Sigmoid colon (tissue), 7 donors: ENCODE measurements at places on chromosomes 11 and 22. TPM values are rescaled to one million over a fixed set of nuclear protein-coding genes. Genes with fewer than 3 reads are reported as not detected.

The KCTD14 gene
- 2.5 TPM for total RNA-seq

DNA sequence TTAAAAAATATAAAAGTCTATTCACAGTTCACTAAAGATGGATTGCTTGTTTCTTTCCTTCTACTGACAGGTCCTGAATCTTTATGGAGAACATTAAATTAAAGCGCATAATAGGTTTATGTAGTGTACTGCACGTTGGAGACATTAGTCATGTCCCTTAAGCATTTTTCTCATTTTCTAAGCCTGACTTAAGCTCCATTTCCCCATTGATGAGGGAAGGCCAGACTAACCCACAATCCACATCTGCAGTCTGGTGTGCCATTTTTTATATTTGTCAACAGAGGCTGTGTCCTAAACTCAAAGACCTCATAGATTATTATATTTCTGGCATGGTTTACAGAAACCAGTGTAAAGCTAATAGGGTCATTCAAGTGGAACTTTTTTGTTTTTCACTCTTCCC, 39.9 kb downstream of the CADM1 start:
- no peak for DNase-seq

DNA sequence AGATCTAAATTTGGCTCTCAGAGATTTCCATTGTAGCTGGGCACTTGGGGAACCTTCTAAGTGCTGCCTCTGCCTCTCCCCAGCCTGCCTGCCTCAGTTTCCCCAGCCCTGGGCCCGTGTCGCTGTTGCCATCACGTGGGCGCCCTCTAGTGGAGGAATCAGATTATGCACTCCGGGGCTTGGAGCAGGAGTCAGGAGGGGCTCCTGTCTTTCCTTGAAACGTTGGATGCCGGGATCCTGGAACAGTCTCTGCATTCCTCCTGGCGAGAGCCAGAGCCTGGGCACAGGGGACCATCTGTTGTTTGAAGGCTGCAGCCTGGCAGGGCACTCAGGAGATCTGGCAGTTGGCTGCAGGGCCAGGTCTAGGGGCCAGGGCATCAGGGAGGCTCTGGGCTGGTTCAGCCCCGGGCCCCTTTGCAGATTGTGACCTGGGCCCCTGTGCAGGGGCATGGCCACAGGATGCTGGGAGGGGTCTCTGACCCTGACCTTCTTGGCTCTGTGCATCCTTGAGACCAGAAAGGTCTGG, 71.6 kb downstream of the LRP5 start:
- peak; percentile 83 for DNase-seq

DNA sequence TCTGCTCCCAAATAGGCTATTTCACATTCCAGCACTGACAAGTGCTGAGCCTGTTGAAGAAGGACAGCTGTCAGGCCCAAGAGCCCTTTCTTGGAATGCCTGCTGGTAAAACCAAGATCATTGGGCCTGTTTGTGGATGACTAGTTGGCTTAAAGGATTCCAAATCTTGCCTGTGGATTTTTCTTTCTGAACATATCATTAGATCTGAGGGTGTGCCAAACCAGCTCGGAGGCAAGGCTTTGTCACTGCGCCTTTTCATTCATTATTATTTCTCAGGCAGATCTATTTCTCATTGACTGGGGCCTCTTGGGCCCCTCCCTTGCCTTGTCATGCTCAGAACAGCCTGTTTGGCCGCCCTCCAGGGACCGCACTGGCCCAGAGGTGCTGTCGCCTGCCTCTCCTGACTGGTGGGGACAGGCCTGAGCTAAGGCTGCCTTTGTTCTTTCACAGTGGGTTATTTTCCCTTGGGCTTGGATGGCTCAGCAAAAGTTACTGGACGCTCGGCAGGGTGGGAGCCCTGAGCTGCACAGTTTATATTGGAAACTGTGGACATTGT, 222.7 kb upstream of the SESN3 start:
- DNase-seq, result peak; percentile 68

DNA sequence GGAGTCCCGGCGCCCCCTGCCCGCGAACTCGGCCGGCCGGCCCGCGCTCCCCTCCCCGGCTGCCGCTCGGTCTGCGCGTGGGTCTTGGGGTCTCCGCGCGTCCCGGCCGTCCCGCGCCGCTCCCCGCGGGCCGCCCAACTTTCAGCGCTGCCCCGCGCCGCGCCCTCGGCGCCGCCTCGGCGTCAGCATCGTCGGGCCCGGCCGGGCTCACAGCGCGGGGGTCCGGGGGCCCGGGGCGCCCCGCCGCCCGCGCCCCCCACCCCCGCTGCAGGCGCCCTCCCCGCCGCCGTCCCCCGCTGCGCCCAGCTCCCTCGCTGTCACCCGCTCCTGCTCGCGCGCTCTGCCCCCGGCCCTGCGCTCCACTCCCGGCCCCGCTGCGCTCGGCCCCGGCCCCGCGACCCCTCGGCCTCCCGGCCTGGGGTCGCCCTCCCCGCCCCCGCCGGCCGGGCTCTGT, at the start of gene KCNJ4:
TSS of gene KCNJ4 (minus strand) at position 124 of the 454 bp plus-strand sequence. CDS start 27,067 bp downstream, outside the sequence.
- DNase-seq, result no peak

DNA sequence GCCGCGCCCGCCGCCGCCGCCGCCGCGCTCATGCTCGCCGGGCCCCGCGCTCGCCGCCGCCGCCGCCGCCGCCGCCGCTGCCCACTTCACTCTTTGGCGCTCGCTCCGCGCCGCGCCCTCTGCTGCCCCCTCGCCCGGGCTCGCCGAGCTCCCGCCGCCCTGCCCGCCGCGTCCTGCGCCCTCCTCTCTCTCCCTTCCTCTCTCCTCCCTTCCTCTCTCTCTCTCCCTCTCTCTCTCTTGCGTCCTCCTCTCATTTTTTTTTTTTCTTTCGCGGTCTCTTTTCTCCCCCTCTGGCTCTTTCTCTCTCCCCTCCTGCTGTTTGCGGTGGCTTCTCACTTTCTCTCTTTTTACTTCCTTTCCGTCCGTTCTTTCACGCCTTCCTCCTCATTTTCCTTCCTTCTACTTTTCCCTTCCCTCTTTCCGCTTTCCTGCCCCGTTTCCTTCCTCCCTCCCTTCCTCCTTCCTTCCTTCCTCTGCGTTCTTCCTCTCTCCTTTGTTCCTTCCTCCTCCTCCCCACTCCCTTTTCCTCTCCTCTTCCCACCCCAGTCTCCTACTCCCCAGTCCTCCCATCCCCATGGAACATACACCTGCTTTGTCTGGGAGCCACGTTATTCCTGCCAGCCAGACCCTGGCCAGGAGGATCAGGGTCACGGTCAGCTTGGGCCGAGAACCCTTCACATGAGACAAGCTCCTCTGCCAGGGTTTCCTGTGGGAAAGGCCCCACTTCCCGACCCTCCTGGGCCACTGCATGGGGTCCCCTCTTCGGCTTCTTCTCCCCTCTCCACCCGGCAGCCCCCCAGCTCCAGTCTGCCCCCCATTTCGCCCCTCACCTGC, 19.3 kb upstream of the SHISAL1 start:
- DNase-seq, result peak; percentile 72

DNA sequence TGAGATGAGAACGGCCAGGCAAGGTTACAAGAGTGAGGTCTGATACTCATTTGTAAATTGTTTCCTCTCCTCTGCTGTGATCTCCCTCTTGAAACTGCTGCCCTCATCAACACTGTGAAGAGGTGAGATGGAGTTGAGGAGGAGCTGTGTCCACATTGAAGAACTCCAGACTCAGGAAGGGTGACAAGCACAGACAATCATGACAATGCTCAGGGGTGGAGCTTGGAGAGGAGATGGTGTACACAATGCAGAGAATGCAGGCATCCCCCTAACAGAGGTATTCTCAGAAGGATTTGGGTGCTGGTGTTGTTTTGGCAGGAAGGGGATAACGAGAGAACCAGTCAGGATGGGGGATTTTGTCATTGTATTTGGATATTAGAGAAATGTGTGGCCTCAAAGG, 21.5 kb upstream of the MMP7 start:
- DNase-seq, result no peak
